ENCODE measurements at places on chromosomes 11 and 22. TPM values are rescaled to one million over a fixed set of nuclear protein-coding genes. Genes with fewer than 3 reads are reported as not detected.

- DNase-seq = no peak
Observed at GRCh38 chr11:30049214-30049613, 32.4 kb upstream of the KCNA4 start.

- no peak for DNase-seq
Observed at GRCh38 chr11:132944569-132944944, 587.7 kb downstream of the OPCML start.

The TRIM21 gene
- 9.6 TPM for total RNA-seq

DNA sequence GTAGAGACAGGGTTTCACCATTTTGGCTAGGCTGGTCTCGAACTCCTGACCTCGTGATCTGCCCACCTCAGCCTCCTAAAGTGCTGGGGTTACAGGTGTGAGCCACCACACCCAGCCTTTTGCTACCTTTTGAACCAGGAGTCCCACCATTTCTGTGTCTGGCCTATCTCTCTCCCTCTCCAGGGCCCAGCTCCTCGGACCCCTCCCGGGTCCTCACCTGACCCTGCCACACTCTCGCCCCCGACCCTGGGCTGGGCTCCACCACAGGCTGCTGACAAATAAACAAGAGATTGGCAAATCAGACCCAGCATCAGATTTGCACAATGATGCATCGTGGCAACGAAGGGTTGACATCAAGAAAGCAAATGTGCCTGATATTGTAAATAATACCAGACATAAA lies 8.8 kb downstream of the KRTAP5-5 start:
- no peak for DNase-seq

DNA sequence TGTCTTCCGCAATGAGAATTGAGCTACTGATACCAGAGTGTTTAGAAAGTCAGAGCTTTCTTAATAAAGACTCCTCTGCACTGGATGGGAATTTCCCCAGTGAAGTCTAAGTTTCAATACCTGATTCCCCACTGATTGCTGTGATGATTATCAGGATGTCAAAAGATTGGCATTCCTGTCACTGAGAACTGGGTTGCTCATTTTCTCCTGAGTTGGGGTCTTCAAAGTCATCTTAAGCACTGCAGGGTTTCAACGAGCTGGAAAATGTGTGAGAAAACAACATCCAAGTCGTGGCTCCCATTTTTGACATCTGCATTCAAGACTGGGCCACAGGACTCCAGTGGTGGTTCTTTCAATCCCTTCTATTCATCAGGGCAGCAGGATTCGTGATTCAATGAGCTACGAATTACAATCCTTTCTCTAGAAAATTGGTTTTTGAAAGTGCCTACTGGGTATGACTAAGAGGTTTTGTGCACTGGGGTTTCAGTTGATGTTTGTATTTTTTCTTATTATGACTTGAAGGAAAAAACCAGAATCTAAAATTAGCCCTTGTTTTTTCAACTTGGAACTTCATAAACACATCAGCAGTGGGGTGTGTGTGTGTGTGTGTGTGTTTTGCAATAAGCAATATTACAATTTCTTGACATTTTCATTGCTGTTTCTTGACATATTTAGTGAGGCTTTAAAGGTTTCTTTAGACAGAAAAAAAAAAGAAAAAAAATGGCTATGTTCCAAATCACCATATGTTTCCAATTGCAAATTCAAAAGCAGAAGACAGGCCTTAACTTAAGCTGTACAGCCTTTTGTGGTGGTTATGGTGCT lies 233.0 kb downstream of the FAM76B start:
- no peak for DNase-seq

The ANO1 gene
- total RNA-seq = 87.7 TPM

GRCh38 chr22:42635531-42635930 lies 4.9 kb downstream of the ATP5MGL start:
- peak; percentile 92 for DNase-seq

DNA sequence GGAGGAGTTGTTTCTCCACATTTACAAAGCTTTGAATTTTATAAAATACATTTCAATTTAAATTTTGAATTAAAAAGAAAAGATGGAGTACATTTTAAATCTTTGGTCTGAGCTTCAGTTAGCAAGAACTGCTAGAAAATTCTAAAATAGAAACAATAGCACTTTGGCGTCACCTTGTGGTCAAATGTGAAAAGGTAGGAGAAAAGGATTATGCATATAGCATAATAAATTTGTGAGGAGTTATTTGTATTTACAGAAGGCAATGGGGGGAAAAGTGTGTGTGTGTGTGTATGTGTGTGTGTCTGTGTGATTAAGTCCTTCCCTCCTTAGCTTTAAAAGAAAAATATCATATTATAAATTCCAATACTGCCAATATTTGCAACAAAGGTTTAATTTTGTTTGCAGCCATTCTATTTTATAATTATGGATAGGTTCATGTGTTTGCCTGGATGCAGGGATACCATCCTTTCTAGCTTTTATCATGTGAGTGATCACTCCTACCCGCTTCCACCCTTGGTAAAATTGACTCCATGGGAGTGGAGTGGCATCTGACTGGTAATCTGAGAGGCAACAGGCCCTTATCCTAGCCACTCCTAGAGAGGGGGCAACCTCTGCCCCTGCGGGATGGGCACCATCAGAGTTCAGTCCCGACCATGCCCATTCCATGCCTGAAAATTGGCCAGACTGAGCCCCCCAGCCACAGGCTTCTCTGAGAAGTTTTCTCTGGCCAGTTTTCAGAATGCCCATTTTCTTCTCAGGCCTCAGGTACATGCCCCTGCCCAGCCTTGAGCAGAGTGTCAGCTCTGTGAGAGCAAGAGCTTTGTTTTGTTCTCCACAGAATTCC lies 13.6 kb upstream of the LGR4 start:
- DNase-seq = no peak

DNA sequence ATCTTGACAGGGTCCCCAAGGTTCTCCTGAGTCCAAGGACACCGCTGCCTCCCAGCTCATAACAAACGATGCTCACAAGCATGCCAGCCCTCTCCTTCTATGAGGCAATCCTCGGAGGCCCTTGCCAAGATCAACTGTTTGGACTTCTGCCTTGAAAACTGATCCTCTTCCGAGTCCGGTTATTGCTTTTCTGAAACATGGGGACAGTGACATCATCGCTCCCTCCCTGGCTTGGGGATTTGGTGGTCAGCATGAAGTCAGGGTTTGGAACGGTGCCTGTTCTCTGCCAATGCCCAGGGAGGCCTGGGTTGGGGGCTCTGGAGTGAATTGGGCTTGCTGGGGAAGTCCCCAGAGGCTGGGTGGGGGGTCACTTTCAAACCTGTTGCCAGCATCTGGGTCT lies 149.3 kb downstream of the FBXO7 start:
- peak; percentile 87 for DNase-seq

DNA sequence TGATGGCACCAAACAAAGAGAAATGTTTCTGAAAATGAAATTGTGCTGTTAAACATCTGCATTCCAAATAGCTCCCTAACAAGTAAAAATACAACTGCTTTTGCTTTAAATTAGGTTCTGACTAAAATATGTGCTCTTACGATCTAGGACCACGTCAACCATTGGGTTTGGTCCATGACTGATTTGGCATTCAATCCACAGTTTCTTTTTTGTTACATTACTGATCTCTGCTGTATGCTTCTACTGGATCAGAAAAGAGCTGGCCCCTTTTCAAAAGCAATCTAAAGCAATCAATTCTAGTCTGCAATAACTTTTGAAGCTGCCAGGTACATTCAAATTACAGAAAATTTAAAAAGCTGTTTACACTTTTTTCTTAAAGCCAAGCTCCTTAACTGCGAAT lies 1047.1 kb upstream of the CCDC90B start:
- no peak for DNase-seq

The EMID1 gene
- 7.4 TPM for total RNA-seq

- DNase-seq = no peak
Observed at GRCh38 chr11:103055221-103055890, 36.6 kb downstream of the DCUN1D5 start.

The UBQLN3 gene
- total RNA-seq = not detected

The TMEM132A gene
- 8.2 TPM for total RNA-seq

DNA sequence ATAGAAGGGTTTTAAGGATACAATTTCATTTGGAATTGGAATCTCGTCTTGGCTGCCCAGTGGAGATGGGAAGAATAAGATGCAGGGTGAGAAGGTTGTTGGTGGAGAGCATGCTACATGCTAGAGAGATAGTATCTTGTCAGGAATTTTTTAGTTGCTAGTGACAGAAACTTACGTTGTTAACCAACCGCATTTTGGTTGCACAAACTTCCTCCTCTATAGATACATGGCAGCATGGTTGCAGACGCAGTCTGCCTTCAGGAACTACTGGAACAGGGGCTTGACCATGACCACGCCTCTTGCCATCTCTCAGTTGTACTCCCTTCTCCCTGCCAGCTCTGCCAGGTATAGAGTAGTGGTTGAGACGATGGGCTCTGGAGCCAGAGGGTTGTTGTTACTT lies 13.5 kb upstream of the CCDC90B start:
- DNase-seq = no peak

DNA sequence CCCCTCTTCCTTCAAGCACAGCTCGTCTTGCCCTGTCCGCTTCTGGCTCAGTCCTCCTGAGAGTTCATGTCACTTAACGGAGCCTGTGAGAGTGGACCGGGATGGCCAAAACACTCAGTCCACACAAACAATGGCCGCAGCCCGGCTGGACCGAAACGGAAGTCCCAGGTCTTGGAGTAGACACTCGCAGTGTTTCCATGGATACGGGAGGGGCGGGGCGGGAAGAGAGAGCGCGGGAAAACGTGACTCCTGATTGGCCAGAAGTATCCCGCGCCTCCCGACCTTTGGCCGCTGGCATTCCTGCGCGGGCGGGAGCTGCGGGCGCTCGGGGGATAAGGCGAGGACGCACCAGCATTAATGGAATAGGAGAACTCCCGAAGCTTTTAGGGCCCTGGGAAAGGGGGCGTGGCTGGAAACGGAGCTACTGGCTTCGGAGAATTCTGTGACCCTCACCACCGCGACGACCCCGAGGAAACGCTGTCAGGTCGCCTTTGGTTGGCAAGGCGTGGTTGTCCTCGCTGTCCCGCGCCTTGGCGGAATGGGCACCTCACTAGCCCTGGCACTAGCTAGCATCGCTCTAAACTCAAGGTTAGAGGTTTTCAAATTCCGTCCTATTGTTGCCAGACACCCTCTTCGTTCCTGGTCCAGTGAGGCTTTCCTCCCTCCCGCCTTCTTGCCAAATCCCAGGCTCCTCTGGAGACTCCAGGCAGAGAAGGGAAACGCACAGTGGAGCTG lies at the start of the genes NLRP14 and ZNF214:
Gene NLRP14, plus strand, starts transcription at position 297 of the 735 bp plus-strand sequence. CDS start 18,108 bp downstream, outside the sequence.
Gene ZNF214, minus strand, starts transcription at position 164 of the 735 bp plus-strand sequence. CDS start 17,511 bp downstream, outside the sequence.
- DNase-seq = peak; percentile 95

DNA sequence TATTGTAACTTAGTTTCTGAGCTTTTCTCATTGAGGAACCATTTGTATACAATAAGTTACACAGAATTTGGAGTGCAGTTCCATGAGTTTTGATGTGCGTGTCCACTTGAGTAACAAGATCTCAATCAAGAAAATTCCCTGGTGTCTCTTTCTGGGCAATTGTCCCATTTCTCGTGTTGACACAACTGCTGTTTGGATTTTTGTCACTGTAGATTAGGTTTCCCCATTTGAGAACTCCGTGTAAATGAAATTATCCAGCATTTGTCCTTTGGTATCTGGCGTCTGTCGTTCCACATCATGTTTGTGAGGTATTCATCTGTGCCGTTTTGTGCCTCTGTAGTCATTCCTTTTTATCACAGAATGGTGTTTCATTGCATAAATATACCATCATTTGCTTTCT lies 547.0 kb downstream of the TBC1D22A start:
- no peak for DNase-seq

The CARD18 gene
- total RNA-seq = not detected

GRCh38 chr11:133064152-133064877 lies 468.0 kb downstream of the OPCML start:
- DNase-seq = peak; percentile 80

The FAM227A gene
- total RNA-seq = 2.1 TPM

The OR5P2 gene
- total RNA-seq = 17.2 TPM

The LMO2 gene
- 11.1 TPM for total RNA-seq

The OR9G4 gene
- not detected for total RNA-seq

GRCh38 chr22:30411780-30412179 lies 13.8 kb upstream of the MTFP1 start:
- DNase-seq = no peak

The SCO2 gene
- 4.7 TPM for total RNA-seq

GRCh38 chr11:86641537-86642261 lies 30.7 kb downstream of the ME3 start:
- no peak for DNase-seq

GRCh38 chr11:132052904-132053303 lies 682.5 kb downstream of the NTM start:
- DNase-seq = no peak

The ACRV1 gene
- total RNA-seq = not detected

The C22orf42 gene
- total RNA-seq = not detected

GRCh38 chr11:120513436-120514315 lies 2.1 kb downstream of the GRIK4 start:
- DNase-seq = peak; percentile 68

DNA sequence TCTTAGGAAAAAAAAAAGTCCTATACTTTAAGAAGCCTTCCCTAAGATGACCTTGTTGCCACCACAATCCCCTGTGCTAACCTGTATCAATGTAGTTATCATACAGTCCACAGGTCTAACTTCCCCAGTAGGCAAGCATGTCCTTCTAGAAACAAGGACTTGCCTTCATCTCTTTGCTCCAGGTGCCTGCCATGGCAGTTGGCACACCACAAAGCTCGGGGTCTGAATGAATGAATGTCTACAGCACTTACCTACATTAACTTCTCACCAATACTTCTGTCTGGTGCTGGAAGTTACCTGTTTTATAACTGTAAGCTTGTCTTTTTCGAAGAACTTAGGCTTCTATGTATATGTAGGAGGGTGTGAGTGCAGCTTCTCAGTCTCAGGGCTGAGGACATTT lies 23.4 kb downstream of the CLPB start:
- no peak for DNase-seq

Data from suprapubic skin (tissue), 4 donors.